RCC 7860 (cell line): ENCODE measurements at places on chromosomes 1 and 21.

DNA sequence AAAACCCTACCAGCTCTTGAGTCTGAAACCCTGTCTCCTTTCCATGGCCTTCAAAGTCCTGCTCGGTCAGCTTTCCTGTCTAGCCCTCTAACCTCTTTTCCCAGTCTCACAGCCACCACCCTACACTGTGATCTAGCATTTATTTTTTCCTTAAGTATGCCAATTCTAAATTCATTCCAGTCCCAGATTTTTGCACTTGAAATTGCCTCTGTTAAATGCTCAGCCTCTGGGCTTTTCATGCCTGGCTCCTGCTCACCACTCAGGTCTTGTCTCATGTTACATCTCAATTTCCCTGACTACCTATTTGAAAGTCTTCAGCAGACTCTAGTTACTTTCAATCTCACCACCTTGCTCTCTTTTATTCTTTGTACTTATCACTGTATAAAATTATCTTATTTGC lies 176.2 kb downstream of the ADGRL4 start:
- DNase-seq: no peak

GRCh38 chr1:42979896-42980800 lies 21.5 kb upstream of the SLC2A1 start:
- DNase-seq: no peak

GRCh38 chr1:200275415-200275814 lies 134.4 kb downstream of the ZNF281 start:
- DNase-seq: no peak

GRCh38 chr1:31793586-31794285 lies 22.1 kb downstream of the SPOCD1 start:
- no peak for DNase-seq

GRCh38 chr21:30957010-30957409 lies 75.6 kb upstream of the KRTAP11-1 start:
- no peak for DNase-seq

GRCh38 chr1:245428681-245429080 lies 273.9 kb downstream of the KIF26B start:
- no peak for DNase-seq

GRCh38 chr1:169676001-169676400 lies 35.4 kb downstream of the SELL start:
- peak; percentile 65 for DNase-seq

DNA sequence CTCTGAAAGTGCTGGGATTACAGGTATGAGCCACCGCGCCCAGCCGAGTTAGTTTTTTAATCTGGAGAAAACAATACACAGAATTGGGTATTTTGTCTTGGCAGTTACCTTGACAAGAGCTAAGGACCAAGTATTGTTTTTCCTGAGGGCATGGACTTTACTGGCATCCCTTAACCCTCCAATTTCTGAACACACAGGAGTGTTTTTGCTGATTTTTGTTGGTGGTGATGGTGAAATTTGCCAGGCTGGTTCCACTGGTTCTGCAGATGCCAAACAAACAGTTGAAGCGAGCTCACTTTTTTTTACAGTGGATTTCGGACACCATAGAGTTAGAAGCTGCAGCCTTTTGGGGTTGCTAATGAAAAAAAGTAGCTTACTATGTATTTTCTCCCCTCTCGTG lies 37.2 kb upstream of the SH3D21 start:
- no peak for DNase-seq

DNA sequence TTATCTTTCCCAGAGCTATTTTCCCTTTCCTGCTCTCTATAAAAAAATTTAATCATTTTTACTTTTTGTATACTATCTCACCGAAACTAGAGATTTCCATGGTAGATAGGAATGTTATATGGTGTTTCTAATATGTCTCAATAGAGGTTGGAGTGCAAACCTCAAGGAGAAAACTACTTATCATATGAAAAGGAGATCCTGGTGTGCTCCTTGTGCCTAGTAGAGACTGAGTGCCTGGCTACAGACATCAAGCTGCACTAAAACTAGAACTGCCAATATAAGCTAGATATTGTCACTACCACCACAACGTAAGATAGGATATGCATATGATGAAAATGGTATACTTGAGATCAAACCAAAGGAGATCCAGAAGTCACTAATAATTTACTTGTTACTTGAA lies 67.0 kb downstream of the RGS18 start:
- DNase-seq: no peak

GRCh38 chr1:116122955-116123757 lies 12.0 kb downstream of the MAB21L3 start:
- peak; percentile 90 for DNase-seq

GRCh38 chr1:168135116-168135920 lies 1.4 kb downstream of the GPR161 start:
- DNase-seq: no peak

GRCh38 chr1:226682871-226683814 lies 55.9 kb downstream of the ITPKB start:
- DNase-seq: no peak

GRCh38 chr1:230167419-230167852 lies 100.4 kb downstream of the GALNT2 start:
- DNase-seq: peak; percentile 71

- DNase-seq: no peak
Observed at GRCh38 chr1:74396462-74396861, 115.9 kb downstream of the LRRC53 start.

DNA sequence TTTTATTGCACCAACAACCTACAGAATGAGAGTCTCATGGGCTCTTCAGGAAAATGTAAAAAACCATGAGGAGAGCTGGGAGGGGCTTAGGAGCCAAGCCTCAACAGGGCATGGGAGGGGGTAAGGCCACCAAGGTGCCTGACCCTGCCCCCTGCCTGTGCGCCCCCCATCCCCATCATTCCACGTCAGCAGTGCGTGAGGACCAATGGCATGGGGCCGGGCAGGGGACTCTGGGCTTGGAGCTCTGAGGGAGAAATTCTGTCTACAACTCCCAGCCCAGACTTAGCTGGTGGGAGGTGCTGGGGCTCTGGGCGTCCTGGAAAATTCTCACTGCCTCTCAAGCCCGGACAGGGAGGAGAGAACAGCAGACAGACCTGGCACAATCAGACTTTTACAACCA lies 5.2 kb upstream of the CAMK2N1 start:
- DNase-seq: no peak
